Colonic mucosa (tissue), 4 donors: ENCODE measurements at places on chromosomes 7 and 10. TPM values are rescaled to one million over a fixed set of nuclear protein-coding genes. Genes with fewer than 3 reads are reported as not detected.

DNA sequence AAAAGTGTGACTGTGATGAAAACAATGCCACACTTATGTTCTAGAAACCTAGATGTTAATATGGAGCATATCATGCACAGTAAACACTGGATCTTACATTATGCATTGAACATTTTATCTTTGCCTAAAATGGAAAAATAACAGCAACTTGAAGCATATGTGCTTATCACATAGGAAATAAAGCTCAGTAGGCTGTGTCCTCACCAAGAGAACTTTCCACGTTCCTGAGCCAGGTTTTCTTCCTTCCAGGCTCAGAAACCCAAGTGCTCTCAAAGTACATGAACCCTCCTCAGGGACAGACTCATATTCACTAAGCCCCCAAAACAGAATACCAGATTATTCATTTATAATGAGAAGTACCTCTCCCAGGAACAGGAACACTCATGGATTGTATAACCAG is 79.4 kb upstream of the PRKAR2B start:
- DNase-seq, result no peak
- H3K27me3 ChIP-seq, result no peaks in the 10 kb centered on the region
- no peak overlapping the region for H3K27ac ChIP-seq
- no peak overlapping the region for H3K4me3 ChIP-seq
- H3K36me3 ChIP-seq, result no peaks in the 10 kb centered on the region

DNA sequence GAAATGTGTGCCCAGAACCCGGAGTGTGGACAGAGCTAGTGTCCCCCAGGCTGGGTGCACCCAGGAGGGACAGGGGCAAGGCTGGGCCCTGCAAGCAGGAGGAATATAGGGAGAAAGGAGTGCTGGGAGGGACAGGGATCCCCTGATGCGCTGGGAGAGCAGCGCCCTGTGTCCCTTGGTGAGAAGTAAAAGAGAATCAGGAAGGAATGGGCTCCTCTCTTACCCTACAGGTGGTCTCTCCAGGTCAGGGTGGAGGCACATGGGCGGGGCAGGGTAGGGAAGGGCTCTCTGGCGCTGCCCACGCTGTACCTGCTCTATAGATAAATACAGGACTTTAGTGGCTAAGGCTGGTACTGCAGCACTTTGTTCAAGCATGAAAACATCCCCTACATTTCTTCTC is 753.8 kb downstream of the GRID1 start:
- no peak overlapping the region for H3K4me3 ChIP-seq
- H3K27ac ChIP-seq, result no peak overlapping the region
- no peaks in the 10 kb centered on the region for H3K27me3 ChIP-seq
- H3K4me1 ChIP-seq, result no peaks in the 10 kb centered on the region
- no peak for DNase-seq

The MACROH2A2 gene
- 22.1 TPM for total RNA-seq

GRCh38 chr10:11789306-11789705 is 33.9 kb upstream of the PROSER2 start:
- H3K27me3 ChIP-seq, result no peaks in the 10 kb centered on the region
- H3K4me1 ChIP-seq, result no peaks in the 10 kb centered on the region
- no peak for DNase-seq

The EBLN1 gene
- total RNA-seq, result not detected

The PRSS37 gene
- total RNA-seq, result not detected

DNA sequence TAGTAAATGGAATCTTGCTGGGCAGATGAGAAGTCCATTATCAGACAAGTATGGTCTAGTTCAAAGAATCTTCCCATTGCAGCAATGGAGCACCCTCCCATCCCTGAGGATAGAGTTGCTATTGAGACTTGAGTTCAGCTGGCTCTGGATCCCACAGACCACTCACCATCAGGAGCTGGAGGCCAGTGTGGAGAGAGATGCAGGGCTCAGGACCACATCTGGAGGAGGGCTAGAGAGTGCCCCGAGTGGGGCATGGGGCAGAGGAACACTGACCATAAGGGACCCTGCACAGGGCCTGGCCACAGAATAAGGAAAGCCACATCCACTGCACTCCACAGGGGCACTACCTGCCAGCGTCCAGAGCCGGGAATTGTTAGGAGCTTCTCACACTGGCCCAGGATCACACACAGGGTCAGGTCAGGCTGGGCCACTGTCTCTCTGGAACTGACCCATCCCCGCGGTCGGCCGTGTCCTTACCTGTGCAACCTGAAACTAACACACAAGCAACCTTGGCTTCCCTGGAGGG is 41.3 kb upstream of the TCERG1L start:
- H3K4me1 ChIP-seq, result no peaks in the 10 kb centered on the region
- H3K27me3 ChIP-seq, result no peaks in the 10 kb centered on the region
- H3K27ac ChIP-seq, result no peak overlapping the region
- DNase-seq, result no peak
- no peak overlapping the region for H3K4me3 ChIP-seq

DNA sequence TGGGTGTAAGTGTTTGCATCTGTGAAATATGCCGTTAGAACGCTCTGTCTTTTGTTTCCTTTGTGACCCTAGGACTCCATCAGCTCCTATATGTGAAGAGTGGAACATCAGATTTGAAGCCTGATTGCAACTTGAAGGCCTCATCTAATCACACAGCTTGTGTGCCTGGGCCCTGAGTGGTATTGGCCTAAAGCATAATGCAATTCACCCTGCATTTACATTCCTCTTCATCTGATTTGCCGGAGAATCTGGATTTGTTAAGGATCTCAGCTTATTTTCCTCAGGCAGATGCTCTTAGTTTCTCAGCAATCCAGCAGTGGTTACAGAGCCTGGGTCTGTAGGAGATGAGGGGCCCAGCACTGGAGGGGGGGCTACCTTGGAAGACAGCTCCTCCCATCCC is 183.2 kb upstream of the ITGB1 start:
- no peaks in the 10 kb centered on the region for H3K36me3 ChIP-seq
- H3K27me3 ChIP-seq, result no peaks in the 10 kb centered on the region
- H3K27ac ChIP-seq, result no peak overlapping the region
- no peaks in the 10 kb centered on the region for H3K4me1 ChIP-seq
- DNase-seq, result no peak
- no peak overlapping the region for H3K4me3 ChIP-seq

- no peaks in the 10 kb centered on the region for H3K4me1 ChIP-seq
- no peak for DNase-seq
- no peak overlapping the region for H3K27ac ChIP-seq
Observed at GRCh38 chr10:23402856-23403255, 36.0 kb upstream of the OTUD1 start.

The ASB4 gene
- 0.32 TPM for total RNA-seq

The CHCHD2 gene
- 580 TPM for total RNA-seq

The RAMP3 gene
- 7.2 TPM for total RNA-seq

GRCh38 chr7:14233868-14234369 is 244.5 kb upstream of the ETV1 start:
- H3K27me3 ChIP-seq, result no peaks in the 10 kb centered on the region
- DNase-seq, result no peak
- H3K4me3 ChIP-seq, result no peak overlapping the region
- H3K4me1 ChIP-seq, result no peaks in the 10 kb centered on the region
- no peak overlapping the region for H3K27ac ChIP-seq
- no peaks in the 10 kb centered on the region for H3K36me3 ChIP-seq

DNA sequence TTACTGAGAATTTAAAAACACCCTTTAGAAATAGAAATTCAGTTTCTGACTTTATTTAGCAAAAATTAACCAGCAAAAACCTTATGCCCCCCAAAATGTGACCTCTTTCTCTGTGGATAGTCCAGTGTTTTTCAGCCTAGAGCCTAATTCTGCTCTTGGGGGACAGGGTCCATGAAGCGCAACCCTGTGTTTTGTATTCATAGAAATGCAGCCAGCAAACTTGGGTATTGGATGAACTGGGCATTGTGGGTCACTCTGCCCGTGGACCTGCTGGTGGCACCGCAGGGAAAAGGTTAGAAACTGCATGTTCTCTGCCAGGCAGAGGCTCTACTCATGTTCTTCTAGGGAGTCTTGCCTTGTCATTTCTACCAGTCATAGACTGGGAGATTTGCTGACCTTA is 787.4 kb upstream of the C7orf33 start:
- no peak overlapping the region for H3K27ac ChIP-seq
- DNase-seq, result no peak
- H3K4me1 ChIP-seq, result no peaks in the 10 kb centered on the region
- H3K36me3 ChIP-seq, result no peaks in the 10 kb centered on the region

The SLC39A12 gene
- total RNA-seq, result 0.15 TPM

DNA sequence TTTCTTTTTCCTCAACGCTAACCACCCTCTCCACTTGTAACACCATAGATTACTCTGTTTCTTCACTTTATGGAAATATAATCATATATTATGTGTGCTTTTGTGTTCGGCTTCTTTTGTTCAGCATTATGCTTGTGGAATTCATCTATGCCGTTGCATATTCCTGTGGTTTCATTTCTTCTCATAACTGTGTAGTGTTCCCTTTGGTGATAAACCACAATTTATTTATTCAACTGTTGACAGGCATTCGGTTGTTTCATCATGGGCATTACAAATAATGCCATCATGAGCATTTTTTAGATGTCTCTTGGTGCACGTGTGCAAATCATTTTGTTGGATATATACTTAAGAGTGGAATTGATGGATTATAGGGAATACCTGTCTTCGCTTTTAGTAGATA is 12.1 kb downstream of the AVL9 start:
- no peak overlapping the region for H3K27ac ChIP-seq
- no peaks in the 10 kb centered on the region for H3K36me3 ChIP-seq
- H3K4me3 ChIP-seq, result no peak overlapping the region
- DNase-seq, result no peak

DNA sequence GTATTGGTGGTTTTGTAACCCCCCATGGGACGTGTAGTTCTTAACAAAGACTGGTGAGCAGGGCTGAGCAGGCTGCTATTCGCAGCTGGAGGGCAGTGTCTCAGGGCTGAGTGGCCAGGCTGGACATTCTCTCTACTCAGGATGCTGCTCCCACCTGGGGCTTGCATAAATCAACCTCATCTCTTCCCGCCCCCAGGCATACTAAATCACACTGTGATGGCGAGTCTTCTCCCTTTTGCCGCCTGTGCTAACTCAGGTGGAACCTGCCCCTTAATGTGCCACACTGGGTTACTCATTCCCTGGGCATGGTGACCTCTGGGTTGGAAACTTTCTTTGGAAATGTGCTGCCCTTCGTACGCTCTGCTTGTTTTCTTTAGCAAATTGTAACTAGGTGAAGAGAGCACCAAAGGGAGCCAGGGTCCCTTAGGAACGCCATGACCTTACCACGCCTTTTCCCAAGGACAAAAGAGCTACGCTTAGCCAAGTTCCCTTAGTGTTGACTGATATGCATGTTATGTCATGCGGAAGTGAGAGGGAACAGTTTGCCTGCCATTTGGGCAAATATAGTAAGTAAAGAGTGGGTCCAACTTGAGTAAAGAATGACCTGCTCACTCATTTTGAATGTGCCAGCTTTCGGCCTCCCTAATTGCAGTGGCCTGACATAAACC is 40.4 kb upstream of the COBL start:
- H3K4me3 ChIP-seq, result no peak overlapping the region
- no peaks in the 10 kb centered on the region for H3K36me3 ChIP-seq
- no peak for DNase-seq
- no peaks in the 10 kb centered on the region for H3K27me3 ChIP-seq

DNA sequence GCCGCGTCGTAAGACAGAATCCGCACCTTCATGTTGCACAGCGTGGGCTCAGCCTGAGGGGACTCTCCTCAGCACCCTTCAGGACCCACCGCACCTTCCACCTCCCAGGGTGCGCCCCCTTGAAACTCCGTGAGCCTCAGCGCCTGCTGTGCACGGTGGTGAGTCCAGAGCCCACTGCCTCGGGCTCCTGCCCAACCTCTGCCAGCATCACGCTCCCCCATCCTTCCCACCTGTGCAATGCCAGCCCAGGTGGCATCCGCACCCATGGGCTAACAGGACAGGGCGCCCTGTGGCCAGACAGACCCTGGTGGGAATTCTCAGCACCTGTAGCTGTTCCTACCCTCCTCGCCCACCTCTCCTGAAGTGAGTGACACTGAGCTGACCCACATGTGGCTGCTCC is 96.4 kb downstream of the DYNC2I1 start:
- no peak overlapping the region for H3K27ac ChIP-seq
- H3K4me3 ChIP-seq, result no peak overlapping the region
- H3K27me3 ChIP-seq, result no peaks in the 10 kb centered on the region
- no peaks in the 10 kb centered on the region for H3K4me1 ChIP-seq

GRCh38 chr7:138075350-138075749 is 909 bp upstream of the AKR1D1 start:
- no peaks in the 10 kb centered on the region for H3K36me3 ChIP-seq
- no peaks in the 10 kb centered on the region for H3K4me1 ChIP-seq
- DNase-seq, result no peak
- no peak overlapping the region for H3K27ac ChIP-seq

- no peak overlapping the region for H3K27ac ChIP-seq
- H3K4me3 ChIP-seq, result no peak overlapping the region
- no peak for DNase-seq
- H3K36me3 ChIP-seq, result no peaks in the 10 kb centered on the region
- peaks cover 36% of the 10 kb centered on the region for H3K4me1 ChIP-seq
Observed at GRCh38 chr10:69329721-69330178, 51.5 kb downstream of the HK1 start.

The ATAD1 gene
- total RNA-seq, result 38.1 TPM

GRCh38 chr10:71712572-71713134 is 6.9 kb downstream of the C10orf105 start:
- H3K27me3 ChIP-seq, result no peaks in the 10 kb centered on the region
- no peak for DNase-seq
- H3K36me3 ChIP-seq, result no peaks in the 10 kb centered on the region
- H3K4me3 ChIP-seq, result no peak overlapping the region
- H3K27ac ChIP-seq, result peak overlapping the region; percentile 59
- peaks cover 11% of the 10 kb centered on the region for H3K4me1 ChIP-seq

DNA sequence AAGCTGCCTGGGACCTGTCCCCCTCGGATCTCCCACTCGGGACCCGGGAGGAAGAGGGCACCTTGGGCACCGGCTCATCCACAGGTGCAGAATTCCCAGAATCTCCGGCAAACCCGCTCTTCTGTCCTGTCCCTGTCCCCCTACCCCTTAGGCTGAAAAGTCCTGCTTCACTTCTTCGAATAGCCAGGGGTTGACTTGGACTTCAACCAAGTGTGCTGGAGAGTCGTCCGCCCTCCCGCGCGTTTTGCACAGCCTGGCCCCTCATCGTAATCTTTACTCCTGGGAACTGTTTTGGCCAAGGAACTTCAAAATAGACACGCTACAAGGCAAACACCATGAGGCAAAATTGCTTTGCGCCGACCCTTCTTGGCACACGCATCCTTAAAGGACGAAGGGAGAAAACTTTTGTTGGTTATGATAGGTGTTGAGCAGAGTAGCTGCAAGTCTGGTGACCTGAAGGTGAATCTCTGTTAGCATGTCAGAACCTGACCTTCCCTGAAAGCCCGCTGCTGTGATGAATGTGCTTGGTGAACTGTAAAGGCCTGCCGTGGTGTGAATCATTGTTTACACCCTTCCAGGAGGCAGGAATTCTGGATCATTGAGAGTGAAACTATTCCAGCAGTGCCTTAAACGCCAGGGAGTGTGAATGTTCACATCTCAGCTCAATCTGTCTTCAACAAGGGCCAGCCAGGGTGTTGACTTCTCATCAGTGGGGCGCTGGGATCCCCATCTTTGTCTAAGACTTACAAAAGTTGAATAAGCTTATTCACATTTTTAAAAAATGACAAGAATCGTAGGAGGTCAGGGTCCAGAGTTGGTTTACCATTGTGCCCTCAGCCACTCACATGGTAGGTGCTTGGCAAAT is 589 bp upstream of the RAPGEF5 start:
- DNase-seq, result peak; percentile 72
- H3K36me3 ChIP-seq, result no peaks in the 10 kb centered on the region
- peak overlapping the region; percentile 25 for H3K4me3 ChIP-seq
- no peaks in the 10 kb centered on the region for H3K4me1 ChIP-seq
- H3K27ac ChIP-seq, result peak overlapping the region; percentile 88
- no peaks in the 10 kb centered on the region for H3K27me3 ChIP-seq
